ENCODE measurements at places on chromosomes 16 and 17. TPM values are rescaled to one million over a fixed set of nuclear protein-coding genes. Genes with fewer than 3 reads are reported as not detected.

DNA sequence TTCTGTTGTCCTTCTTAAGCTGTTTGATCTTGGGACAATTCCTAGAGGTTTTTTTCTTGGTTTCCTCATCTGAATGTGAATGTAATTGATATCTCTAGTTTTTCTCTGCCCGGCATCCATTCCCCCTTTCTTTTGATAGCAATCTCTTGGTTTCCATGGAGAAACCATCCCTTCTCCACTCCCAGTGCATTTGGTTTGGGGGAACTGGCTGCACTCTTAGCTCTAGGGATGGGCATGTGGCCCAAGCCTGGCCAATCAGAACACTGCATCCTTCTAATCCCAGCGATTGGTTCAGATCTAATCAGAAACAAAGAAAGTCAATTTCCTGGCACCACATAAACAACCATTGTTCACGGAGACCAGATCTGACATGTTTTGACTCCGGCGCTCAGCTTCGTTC lies 45.1 kb downstream of the IRX3 start:
- DNase-seq = no peak

The ASGR1 gene
- total RNA-seq = 1.4 TPM

DNA sequence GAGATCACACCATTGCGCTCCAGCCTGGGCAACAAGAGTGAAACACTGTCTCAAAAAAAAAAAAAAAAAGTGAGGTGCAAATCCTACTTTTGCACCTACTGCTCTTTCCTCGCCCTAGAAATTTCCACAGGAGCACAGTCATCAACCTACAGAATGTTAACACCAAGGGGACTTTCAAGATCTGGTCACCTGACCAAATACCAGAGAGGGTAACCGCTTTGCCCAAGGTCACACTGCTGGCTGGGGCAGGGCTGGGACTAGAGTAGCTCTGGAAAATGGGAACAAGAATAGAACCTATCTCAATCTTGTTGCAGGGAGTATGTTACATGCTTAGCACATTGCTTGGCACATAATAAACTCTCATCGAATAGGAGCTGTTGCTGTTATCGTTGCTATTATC lies 6.3 kb upstream of the MLLT6 start:
- DNase-seq = no peak

DNA sequence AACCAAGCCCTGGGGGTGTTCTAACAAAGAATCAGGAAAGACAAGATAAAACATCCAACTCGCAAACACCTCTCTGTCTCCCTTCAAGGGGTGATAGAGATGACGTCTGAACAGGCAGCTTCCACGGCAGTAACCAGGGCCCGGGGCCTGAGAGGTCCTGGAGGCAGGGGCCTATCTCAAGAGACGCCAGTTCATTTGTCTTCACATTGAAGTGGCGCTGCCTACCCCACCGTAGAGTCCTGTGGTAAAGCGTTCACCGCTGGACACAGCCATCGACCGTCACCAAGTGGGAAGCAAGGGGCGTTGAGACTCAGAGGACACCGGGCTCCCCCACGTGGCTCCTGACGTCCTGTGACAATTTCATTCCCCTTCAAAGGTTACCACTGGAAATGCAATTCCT lies 21.4 kb downstream of the UTS2R start:
- no peak for DNase-seq

- DNase-seq = peak; percentile 76
Measured at GRCh38 chr17:38881600-38882191, 11.8 kb downstream of the LASP1 start.

- no peak for DNase-seq
Measured at GRCh38 chr16:88010968-88011483, 59.8 kb downstream of the BANP start.

The UTS2R gene
- 0.11 TPM for total RNA-seq

- no peak for DNase-seq
Measured at GRCh38 chr17:68591583-68591982, 9.6 kb downstream of the FAM20A start.

GRCh38 chr16:65757064-65757463 lies 609.4 kb upstream of the CDH5 start:
- DNase-seq = no peak

The TMEM92 gene
- not detected for total RNA-seq

DNA sequence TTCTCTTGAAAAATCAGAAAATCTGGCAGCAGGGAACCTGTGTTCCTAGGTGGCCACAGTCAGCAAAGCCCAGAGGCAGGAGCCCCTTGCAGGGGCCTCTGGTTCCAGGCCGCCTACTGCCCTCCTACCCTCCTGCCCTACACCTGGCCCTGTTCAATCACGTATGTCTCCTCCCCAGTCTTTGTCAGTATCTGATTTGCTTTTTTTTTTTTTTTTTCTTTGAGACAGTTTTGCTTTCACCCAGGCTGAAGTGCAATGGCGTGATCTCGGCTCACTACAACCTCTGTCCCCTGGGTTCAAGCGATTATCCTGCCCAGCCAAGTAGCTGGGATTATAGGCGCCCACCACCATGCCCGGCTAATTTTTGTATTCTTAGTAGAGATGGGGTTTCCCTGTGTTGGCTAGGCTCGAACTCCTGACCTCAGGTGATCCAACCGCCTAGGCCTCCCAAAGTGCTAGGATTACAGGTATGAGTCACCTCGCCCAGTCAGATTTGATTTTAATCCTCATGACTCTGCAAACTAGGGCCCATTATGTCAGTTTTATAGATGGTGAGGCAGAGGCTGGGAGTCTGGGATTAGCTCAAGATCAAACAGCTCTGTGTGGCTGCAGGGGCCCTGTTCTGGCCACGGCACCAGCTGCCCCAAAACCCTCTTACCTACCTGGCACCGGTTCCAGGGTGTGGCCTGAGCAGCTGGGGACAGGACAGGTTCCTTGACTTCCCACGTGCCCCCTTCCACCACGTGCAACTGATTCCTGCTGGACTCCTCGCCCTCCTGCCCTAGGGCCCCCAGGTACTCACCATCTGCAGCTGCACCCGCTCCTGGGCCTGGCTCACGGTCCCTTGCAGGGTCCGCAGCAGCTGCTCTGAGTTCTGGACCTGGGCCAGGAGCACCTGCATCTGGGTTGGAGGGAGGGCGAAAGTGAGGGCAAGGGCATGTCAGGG lies 14.7 kb downstream of the RABEP2 start:
- peak; percentile 26 for DNase-seq

GRCh38 chr16:89646906-89647305 lies 10.6 kb downstream of the CHMP1A start:
- no peak for DNase-seq

DNA sequence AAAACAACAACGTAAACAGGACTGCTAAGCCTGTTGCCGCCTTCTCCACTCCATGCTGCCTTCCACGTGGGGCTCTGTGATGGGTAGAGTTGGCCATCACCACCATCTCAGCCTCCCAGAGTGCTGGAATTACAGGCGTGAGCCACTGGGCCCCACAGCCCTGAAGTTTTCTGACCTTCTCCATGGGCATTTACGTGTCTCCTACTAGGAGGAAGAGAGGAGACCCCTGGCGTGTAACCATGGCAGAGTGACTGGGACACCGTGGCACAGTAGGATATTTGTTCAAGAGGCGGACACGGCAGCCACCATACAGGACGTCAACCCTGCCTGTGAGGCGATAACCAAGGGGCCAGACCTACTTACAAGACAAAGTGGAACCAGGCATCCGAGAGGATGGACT lies 31.1 kb downstream of the TRPV3 start:
- no peak for DNase-seq

The TBC1D3K gene
- not detected for total RNA-seq

- peak; percentile 72 for DNase-seq
Measured at GRCh38 chr16:59604354-59604753, 870.2 kb upstream of the GOT2 start.

The MSRB1 gene
- 14.2 TPM for total RNA-seq

The ST6GALNAC2 gene
- total RNA-seq = 1.2 TPM

The SOX9 gene
- 11.3 TPM for total RNA-seq

DNA sequence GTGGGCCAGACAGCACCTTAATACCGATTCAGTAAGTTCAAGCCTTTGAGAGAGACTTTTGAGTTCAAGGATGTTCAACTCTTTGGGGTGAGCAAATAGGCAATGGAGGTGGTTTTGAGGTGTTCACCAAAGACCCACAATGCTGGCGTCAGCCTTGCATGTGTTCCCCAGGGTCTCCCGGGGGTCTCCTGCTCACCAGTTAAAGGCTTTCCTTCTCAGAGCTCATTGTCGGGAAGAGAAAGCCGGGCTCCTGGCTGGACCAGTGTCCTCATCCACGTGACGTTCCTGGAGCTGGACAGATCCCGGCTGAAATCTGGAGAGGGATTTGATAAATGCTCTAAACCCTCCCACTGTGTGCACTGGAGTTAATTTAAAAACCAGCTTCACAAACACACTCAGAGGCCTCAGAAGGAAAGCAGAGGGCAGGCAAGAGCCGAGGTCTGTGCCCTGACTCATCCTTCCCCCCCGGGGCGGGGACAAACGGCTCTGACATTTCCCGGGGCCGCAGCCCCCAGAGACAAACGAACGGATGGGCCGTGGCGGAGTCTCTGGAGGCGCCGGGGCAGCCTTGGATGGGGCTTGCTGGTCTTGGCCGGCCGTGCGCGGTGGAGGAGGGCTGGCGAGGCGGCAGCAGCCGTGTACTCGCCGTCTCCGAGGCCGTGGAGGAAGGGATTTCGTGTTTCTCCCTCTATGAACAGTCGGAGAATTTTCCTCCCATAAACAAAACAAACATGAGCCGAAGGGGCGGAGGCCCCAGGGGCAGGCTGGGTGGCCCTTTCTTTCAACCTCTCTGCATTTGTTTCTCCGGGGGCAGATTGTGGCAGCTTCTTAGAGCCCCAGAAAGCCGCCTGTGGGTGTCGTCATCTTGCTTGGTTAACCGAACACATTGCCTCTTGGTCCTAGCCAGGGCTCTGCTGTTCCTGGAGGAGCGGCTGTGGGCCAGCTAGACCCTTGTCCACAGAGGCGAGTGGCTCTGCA lies 94.2 kb downstream of the NTN1 start:
- no peak for DNase-seq

DNA sequence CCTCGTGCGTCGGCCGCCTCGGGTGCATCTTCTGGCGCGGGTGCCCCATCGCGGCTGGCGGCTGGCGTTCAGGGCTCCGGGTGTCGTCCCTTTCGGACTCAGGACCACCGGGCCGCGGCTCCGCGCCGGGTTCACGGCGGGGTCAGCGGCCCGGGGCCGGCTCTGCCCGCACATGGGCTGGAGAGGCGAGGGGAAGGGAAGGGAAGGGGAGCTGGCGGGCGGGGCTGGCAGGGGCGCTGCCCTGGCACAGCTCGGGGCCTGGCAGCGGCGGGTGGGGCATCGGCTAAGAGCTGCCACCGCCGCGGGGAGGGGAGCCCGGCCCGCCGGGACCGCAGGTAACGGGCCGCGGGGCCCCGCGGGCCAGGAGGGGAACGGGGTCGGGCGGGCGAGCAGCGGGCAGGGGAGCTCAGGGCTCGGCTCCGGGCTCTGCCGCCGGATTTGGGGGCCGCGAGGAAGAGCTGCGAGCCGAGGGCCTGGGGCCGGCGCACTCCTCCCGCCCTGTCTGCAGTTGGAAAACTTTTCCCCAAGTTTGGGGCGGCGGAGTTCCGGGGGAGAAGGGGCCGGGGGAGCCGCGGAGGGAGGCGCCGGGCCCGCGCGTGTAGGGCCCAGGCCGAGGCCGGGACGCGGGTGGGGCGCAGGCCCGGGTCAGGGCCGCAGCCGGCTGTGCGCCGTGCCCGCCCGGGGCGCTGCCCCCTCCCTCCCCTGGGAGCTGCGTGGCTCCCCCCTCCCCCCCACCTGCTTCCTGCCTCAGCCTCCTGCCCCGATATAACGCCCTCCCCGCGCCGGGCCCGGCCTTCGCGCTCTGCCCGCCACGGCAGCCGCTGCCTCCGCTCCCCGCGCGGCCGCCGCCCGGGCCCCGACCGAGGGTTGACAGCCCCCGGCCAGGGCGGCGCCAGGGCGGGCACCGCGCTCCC lies 646 bp downstream of the HIC1 start:
- DNase-seq = no peak

The DNAAF8 gene
- total RNA-seq = 0.06 TPM

The TEDC2 gene
- total RNA-seq = 32.0 TPM

- DNase-seq = peak; percentile 23
Measured at GRCh38 chr17:81930142-81931125, 2.9 kb upstream of the MAFG start.

The KRTAP9-2 gene
- not detected for total RNA-seq

DNA sequence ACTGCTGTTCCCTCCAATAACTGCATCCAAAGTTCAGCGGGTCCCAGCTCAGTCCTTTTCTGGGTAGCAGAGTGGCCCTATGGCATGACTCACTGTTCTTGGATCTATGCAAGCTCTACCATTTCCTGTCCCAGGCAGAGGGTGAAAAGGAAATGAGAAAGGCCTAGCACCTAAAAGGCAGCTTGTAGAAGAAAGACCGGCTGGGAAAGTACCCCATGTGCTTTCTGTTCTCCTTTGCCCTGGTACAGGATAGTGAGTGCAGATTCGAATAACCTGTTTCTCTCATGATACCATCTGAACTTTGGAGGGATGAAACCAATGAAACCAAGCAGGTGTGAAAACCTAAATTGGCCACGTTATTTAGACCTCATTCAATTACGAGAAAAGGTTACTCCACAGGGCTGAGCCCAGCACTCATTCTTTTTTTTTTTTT lies 12.7 kb upstream of the HASPIN start:
- no peak for DNase-seq

- no peak for DNase-seq
Measured at GRCh38 chr16:85220964-85221731, 108.9 kb upstream of the CIBAR2 start.

DNA sequence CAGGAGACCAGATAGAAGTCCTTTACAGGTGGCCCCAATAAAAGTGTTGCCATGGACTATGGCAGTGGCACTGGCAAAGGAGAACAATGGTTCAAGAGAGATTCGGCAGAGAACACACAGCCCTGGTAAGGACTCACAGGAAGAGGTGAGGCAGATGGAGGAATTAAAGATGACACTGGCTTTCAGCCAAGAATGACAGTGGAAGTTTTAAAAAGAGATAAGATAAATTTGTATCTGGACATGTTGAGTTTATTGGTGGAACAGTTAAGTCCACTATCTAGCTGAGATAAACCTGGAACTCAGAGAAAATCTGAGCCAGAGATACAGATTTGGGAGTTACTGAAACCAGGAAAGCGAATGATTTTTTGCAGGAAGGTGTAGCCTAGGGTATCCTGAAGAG lies 20.1 kb downstream of the CMC2 start:
- no peak for DNase-seq

GRCh38 chr16:58885528-58886170 lies 151.5 kb upstream of the GOT2 start:
- DNase-seq = peak; percentile 32

- peak; percentile 68 for DNase-seq
Measured at GRCh38 chr16:13402601-13403000, 501.2 kb downstream of the SHISA9 start.

DNA sequence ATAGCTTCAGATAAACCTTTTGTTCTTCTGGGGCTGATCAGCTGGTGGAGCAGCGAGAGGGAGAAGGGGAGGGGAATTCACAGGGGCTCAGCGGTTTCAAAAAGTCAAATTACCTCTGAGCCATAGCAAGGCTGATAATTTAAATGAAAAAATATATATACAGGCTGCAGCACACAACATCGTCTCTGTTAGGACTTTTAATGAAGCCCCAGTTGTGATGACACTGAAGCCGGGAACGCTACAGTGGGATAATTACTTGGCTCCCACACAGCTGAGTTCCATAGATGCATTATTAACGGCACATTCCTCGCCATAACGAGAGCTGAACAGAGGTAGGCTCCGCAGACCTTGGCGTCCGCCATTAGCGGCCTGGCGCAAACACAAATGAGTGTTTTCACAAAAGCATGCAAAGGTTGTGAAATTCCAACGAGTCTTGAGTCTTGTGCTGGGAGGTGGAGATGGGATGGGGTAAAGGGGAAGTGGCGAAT lies 216.0 kb downstream of the C16orf78 start:
- DNase-seq = no peak

- no peak for DNase-seq
Measured at GRCh38 chr17:48910370-48910769, 2.2 kb downstream of the UBE2Z start.

- no peak for DNase-seq
Measured at GRCh38 chr17:44079877-44080821, 9.6 kb downstream of the G6PC3 start.

- DNase-seq = no peak
Measured at GRCh38 chr17:47808830-47809480, 12.6 kb downstream of the OSBPL7 start.
